ENCODE measurements at places on chromosomes 6 and 20.

GRCh38 chr6:41936073-41936837 lies 5.4 kb downstream of the CCND3 start:
- DNase-seq: peak; percentile 91

- no peak for DNase-seq
Measured at GRCh38 chr20:2237059-2237458, 58.7 kb upstream of the TGM3 start.

DNA sequence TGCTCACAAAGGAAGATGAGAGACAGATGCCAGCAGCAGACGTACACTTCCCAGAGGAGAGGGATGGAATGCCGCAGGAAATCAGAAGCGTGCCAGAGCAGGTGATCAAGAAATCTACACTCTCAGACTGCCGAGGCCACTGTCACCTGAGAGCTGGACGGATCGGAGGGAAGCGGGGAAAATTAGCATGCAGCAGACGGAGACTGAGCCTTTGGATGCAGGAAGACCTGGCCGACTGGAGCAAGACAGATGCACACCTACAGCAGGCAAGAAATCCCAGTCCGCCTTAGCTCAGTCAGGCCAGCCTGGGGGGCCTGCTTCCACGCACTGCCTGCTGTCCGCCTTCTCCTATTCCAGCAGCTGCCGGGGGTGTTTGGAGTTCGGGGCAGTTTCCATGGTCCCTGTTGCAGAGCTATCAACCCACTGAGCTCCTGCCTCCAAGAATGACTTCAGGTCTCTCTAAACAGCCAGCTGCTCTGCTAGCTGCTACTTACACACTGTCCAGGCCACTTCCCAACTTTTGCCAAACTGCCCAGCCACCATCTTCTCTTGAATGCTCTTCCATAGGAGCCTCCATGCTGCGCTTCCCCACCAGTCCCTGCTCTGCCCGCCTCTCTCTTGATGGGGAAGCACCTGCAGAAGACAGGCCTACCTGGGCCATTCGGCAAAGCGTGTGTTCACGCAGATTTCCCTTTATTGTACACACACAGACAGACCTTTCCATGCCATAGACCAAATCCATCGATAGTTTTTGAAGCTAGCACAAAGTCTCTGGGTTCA lies 368.5 kb downstream of the ZFAND3 start:
- no peak for DNase-seq

GRCh38 chr6:108030211-108030610 lies 44.3 kb downstream of the OSTM1 start:
- no peak for DNase-seq

GRCh38 chr6:21764989-21765388 lies 171.4 kb downstream of the SOX4 start:
- no peak for DNase-seq

GRCh38 chr6:47473791-47474346 lies 3.7 kb upstream of the CD2AP start:
- no peak for DNase-seq

- no peak for DNase-seq
Measured at GRCh38 chr20:61694682-61695081, 371.0 kb downstream of the TAF4 start.

DNA sequence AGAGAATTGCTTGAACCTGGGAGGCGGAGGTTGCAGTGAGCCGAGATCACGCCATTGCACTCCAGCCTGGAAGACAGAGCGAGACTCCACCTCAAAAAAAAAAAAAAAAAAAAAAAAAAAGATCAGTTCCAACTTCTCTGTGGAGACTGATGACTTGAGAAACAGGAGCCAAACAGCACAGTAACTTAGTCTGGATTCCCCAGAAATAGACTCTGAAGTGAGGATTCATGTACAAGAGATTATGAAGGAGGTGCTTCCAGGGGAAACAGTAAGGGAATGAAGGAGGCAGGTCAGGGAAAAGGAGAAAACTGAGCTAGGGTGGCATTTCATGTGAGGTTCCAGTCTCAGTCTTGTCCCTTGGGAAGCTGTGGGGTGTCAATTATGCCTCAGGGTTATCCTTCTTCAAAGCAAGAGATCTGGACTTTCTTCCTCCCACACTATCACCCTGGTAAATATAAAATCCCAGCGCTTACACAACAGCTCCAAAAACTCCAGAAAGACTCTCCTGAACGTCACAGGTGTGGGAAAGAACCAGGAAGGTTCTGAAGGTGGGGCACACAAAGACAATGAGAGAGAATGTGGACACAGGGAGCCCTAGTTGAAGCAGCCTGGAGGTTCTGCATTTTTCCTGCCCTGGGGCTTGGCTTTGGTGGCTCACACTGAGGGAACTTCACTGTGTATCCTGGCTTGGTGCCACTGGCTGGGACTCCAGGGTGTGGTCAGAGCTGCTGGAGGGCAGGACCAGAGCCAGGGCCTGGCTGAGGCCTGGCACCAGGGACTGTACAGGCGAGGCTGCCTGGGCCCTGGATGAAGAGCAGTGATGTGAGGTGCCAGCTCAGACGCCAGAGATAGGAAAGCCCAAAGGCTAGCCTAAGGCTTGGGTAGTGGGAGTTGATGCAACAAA lies 46.8 kb downstream of the PCNA start:
- DNase-seq: peak; percentile 64

DNA sequence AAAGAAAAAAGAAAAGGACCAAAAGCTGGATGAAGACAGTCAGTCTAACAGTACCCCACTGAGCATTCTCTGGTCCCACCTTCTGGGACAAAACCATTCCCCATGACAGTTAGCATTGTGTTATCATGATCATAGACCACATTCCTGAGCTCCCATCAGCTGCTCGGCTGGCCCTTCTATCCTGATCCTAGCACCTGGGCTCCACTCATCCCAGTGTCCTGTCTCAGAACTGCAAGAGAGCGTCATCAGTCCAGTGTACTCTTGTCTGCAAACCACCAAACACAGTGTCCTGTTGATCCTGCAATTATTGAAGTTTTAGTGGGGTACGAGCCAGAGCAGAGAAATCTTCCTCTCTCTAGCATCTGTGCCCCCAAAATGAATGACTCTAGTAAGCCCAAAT lies 16.0 kb upstream of the TAAR1 start:
- no peak for DNase-seq

DNA sequence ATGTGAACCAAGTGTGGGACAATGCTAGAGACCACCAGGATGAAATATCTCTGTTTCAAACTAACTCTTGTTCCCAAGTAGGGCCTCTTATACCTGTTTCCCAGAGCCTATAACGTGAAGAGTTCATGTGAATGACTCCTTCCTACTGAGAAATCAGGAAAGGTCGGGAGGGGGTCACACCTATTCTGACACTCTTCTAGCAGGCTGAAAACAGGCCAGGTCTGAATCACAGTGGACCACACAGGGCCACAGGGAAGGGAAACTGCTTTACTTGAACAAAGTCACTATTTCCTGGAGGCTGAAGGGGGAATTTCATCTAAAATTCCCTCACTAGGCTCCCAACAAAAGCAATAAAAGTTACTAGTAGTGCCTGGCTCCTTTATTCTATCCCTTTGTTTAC lies 88.4 kb upstream of the BMP2 start:
- DNase-seq: no peak

- DNase-seq: no peak
Measured at GRCh38 chr20:19747903-19748302, 10.2 kb upstream of the RIN2 start.

- no peak for DNase-seq
Measured at GRCh38 chr6:46412662-46413061, 78.6 kb downstream of the RCAN2 start.

DNA sequence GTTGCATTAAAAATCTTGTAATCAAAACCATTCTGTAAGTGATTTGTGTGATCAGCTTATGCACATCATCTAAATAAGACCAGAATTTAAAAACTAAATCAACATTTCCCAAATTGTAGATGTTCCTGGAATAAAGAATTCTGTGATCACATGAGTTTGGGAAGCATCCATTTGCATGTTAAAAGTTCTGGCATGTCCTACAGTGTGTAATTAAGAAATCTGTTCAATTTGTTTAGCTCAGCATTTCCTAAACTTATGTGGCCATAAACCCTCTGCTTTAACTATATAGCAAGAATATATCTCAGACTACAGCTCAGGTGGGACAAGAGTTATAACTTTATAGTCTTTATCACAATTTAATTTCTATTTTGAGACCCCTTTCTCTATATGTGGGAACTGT lies 399.1 kb downstream of the LAMA2 start:
- DNase-seq: no peak

DNA sequence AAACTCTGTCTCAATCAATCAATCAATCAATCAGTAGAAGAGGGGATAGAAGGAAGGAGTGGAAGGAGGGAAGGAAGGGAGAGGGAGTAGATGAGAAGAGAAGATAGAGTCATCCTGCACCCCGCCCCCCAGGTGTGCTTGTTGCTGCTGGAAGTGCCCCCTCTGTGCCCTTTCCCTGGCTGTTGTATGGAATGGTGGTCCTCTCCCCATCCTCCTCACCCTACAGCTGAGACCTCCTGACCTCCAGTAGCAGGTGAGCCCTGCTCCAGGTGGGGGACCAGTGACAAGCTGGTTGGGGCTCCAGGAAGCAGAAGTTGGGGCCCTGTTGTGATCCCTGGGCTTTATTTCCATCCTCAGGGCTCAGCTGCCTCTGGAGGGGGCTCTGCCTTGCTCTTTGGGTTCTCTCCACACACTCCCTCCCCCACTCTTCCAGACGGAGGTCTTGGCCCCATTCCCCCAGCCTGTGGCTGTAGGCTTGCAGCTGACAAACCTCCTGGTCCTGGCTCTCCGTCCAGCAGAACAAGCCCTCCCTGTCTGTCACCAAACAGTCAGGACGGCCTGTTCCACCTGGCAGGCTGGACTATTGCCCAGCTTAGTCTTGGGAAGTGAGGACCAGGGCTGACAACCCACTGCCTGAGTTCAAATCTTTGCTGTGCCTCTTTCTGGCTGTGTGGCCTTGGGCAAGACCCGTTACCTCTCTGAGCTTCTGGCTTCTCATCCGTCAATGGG lies 26.0 kb upstream of the SCRT2 start:
- no peak for DNase-seq

DNA sequence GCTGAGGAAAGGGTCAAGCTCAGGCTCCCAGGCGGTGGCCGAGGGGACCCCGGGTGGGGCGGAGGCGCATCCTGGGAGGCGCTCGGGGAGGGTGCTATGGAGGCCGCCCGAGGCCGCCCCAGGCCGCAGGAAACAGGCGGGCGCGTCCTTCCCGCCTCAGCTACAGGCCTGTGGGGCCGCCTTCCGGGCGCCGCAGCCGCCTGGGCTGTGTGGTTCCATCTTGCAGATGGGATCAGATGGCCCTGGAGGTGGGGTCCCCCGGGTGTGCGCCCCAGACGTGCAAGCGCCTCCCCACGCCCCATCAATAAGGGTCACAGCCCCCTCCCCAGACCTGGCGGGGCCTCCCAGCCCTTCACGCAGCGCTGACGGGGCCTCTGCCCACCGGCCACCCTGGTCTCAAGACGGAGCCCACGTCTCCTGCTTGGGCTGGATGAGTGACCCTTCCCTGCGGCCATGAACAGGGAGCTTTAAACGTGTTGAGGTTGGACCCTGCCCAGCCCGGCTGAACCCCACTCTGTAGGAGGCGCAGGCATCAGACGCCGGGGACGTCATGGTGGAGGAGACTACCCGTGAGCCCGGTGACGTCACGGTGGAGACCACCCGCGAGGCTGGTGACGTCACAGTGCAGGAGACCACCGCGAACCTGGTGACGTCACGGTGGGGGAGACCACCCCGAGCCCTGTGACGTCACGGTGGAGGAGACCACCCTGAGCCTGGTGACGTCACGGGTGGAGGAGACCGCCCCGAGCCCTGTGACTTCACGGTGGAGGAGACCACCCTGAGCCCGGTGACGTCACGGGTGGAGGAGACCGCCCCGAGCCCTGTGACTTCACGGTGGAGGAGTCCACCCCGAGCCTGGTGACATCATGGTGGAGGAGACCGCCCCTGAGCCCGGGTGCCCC lies 267.0 kb downstream of the DLL1 start:
- DNase-seq: no peak

- no peak for DNase-seq
Measured at GRCh38 chr6:95383878-95384277, 193.5 kb upstream of the MANEA start.

GRCh38 chr6:112202639-112203341 lies 51.6 kb downstream of the LAMA4 start:
- DNase-seq: no peak

GRCh38 chr6:25449774-25450173 lies 170.6 kb downstream of the CARMIL1 start:
- no peak for DNase-seq

DNA sequence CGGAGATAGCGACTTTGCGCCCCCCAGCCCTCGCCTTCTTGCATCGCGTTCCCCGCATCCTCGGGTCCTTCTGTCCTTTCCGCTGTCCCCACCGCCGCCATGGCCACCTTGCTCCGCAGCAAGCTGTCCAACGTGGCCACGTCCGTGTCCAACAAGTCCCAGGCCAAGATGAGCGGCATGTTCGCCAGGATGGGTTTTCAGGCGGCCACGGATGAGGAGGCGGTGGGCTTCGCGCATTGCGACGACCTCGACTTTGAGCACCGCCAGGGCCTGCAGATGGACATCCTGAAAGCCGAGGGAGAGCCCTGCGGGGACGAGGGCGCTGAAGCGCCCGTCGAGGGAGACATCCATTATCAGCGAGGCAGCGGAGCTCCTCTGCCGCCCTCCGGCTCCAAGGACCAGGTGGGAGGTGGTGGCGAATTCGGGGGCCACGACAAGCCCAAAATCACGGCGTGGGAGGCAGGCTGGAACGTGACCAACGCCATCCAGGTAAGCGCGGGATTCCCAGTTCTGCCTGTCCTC lies 401 bp downstream of the SLC32A1 start:
- no peak for DNase-seq
